Stimulated activated CD4-positive, alpha-beta T cell treated with anti-CD3 and anti-CD28 coated beads, Interleukin-15, amount 100 ng/mL, for 48 hours (primary cell): ENCODE measurements at places on chromosomes 7 and 10.

GRCh38 chr10:106511917-106512316 is 652.6 kb downstream of the SORCS1 start:
- DNase-seq = no peak

DNA sequence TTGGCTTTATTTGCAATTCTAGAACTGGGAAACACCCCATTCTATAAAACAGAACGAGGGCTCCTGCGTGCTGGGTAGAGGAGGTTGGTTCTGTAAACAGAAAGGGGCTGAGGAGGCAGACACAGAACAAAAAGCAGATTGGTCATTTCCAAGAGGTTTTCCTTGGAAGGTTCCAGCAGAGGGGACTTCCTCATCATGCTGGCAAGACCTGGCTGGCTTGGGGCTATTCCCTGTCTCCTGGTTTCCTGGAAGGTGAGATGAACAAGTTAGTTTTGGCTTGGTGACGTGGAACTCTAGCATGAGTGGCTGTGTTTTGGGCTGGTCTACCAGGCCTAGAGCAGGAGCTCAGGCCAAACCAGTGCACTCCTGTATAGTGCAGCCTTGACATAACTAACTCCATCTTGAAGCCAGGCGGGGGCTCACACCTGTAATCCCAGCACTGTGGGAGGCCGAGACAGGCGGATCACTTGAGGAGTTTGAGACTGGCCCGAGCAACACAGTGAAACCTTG is 26.1 kb upstream of the DNAJB6 start:
- DNase-seq = no peak

DNA sequence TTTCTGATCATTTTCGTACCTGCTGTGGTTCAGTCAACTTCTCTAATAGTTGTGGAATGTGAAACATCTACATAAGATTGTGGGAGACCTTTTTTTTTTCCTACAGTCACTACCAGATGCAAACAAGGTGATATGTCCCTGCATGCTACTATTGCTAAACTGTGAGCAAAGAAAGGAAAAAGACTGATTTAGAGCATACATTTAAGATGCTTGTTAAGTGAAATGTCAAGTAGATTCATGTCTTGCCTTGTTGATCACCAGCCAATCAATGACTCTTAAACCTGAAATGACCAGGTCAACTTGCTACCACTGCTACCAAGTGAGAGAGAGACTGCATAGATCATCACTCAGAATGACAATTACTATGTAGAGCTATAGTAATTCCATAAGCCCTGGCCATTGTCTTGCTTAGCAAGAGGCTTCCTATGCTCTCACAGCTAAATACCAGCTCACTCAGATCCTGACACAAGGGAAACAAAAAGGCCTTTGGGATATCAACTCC is 84.3 kb upstream of the SKAP2 start:
- no peak for DNase-seq

DNA sequence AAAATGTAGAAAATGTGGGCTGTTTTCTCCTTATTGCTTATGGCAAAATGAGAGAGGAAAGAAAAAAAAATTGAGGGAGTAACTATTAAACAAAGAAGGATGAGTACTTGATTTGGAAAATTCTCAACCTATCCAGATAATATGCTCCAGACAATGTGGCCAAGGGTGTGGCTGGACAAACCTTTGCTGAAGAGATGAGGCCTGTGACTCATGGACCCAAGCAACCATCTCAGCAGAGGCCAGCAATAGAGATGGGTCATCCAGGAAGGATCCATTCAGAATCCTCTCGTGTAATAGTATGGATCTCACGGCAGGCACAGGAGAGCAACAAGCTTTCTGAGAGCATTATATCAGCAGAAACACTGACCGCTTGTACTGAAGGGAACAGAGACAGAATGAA is 120.3 kb upstream of the CELF2 start:
- DNase-seq = no peak

GRCh38 chr10:129464251-129464650 is 2.8 kb upstream of the MGMT start:
- no peak for DNase-seq

DNA sequence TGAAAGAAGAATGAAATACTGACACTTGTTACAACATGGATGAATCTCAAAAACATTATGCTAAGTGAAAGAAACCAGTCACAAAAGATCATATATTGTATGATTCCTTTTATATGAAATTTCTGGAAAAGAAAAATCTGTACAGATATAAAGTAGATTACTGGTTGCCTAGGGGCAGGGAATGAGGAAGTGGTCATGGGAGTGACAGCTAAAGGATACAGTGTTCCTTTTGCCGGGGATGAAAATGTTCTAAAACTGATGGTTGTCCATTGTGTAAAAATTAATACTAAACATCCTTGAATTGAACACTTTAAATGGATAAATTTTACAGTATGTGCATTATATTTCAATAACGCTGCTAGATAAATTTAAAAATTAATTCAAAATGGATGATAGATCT is 25.1 kb downstream of the ALOX5 start:
- no peak for DNase-seq

DNA sequence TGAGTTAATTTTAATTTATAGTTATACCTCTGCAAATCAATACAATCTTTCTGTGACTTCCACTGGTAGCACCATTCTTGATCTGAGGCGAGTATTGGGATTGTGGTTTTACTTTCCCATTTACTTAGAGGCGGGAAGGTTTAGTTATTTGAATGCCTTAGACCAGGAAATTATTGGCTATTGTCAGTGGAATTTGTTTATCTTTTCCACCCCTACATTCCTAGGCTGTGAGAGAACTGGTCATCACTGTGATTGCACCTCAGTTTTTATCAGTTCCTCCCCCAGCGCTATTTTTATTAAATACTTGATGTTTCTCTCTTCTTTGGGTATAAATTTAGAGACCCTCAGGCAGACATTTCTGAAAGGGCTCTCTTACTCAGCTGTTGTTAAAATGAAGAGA is 29.9 kb downstream of the CDK14 start:
- DNase-seq = no peak

DNA sequence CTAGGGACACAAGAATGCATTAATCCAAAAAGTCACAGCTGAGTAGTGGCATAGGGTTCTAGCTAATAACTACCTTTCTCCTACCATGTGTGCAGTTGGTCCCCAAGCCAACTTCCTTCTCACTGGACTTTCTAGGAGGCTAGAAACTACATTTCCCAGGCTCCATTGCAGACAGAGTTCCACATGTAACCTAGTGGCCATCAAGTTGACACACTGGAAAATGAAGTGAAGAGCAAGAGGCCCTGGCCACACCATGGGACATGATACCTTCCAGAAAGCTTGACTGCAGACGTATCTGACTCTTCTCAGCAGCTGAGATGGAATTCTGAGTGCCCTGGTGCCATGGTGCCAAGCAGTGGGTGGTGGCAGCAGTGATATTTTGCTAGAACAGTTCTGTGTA is 49.8 kb upstream of the TMEM273 start:
- no peak for DNase-seq

- no peak for DNase-seq
These were observed 27.7 kb downstream of the HIP1 start for GRCh38 chr7:75711076-75711475.

DNA sequence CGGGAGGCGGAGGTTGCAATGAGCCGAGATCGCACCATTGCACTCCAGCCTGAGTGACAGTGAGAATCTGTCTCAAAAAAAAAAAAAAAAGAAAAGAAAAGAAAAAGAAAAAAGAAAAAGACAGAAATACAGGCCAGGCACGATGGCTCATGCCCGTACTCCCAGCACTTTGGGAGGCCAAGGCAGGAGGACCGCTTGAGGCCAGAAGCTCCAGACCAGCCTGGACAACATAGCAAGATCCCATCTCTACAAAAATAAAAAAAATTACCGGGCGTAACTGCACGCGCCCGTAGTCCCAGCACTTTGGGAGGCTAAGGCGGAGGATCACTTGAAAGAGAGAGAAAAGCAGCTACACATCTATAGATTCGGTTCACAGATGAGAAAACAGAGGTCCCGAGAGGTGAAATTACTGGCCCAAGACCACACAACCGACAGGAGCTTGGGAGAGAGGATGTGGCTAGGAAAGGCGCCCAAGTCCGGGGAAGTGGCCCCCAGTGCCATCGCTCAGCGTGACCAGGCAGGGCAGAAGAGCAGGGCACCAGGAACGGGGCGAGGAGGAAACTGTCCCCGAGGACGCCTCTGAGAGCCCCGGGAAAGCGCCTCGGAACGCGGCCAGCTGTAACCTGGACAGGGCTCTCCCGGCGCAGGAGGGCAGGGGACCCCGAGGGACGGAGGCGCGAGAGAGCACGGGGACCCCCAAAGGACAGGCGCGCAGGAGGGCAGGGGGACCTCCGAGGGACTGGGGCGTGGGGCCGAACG is 612 bp downstream of the SNX8 start:
- DNase-seq = no peak

DNA sequence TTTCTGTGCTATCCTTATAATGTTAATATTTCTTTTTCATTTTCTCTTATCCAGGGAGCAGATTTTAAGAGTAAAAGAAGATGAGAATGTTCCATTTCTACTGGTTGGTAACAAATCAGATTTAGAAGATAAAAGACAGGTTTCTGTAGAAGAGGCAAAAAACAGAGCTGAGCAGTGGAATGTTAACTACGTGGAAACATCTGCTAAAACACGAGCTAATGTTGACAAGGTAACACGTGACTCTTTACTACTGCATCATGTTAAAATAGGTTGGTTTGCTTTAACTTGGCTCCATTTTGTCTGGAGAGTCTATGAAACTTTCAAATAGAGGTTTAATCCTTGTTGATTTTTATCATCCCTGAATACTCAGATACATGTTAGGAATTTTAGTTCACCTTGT is 73.3 kb downstream of the RALA start:
- no peak for DNase-seq

- no peak for DNase-seq
These were observed 67.2 kb downstream of the RAMP3 start for GRCh38 chr7:45224832-45225231.

GRCh38 chr7:33666531-33666930 is 238.8 kb upstream of the BMPER start:
- DNase-seq = no peak

DNA sequence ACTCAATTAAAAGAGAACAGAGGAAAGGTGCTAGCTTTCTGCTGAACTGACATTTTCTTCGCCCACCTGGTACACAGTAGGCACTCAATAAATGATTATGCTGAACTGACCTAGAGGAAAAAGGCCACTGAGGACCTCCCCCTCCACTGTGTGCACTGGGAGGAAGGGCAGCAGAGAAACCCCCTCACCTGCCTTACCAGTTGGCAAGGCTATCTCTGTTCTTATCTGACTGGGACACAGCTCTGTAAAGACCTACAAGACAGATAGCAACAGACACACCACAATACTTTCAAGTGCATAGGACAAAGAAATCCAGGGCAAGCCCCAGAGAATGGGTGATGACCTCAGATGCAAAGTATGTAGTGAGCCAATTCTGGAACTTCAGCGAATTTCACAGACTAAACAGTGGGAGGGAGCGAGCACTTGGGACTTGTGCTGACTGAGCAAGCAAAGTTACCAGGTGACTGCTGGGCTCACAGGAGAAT is 30.4 kb downstream of the PDLIM1 start:
- no peak for DNase-seq
